ENCODE measurements at places on chromosomes 2 and 18. TPM values are rescaled to one million over a fixed set of nuclear protein-coding genes. Genes with fewer than 3 reads are reported as not detected.

EML6 gene
- 1.7 TPM for total RNA-seq

RNU2-63P gene
- total RNA-seq: 9.1 TPM

FOXI3 gene
- total RNA-seq: not detected

DTNA gene
- not detected for total RNA-seq

C2orf15 gene
- 0.74 TPM for total RNA-seq

SLC23A3 gene
- total RNA-seq: 2.6 TPM

DSG4 gene
- not detected for total RNA-seq

CFAP210 gene
- total RNA-seq: not detected

GRP gene
- not detected for total RNA-seq

MYO5B gene
- total RNA-seq: 26.7 TPM

DBI gene
- total RNA-seq: 104 TPM

ARHGAP15 gene
- not detected for total RNA-seq

ANKRD30B gene
- not detected for total RNA-seq
